ENCODE measurements at places on chromosomes 7 and 10. TPM values are rescaled to one million over a fixed set of nuclear protein-coding genes. Genes with fewer than 3 reads are reported as not detected.

Gene NIPSNAP2
- polyA plus RNA-seq: 31.1 TPM

Gene ZNF853
- polyA plus RNA-seq: 2.0 TPM

Gene TMEM196
- polyA plus RNA-seq: not detected

Gene TEX47
- polyA plus RNA-seq: not detected

Gene C10orf95
- polyA plus RNA-seq: not detected

Gene SPRN
- polyA plus RNA-seq: 3.0 TPM

Gene ACSL5
- 1.0 TPM for polyA plus RNA-seq

Gene DNAJC2
- 9.1 TPM for polyA plus RNA-seq

Gene CASTOR2
- 5.7 TPM for polyA plus RNA-seq

Gene NEUROD6
- not detected for polyA plus RNA-seq

Gene GDF10
- polyA plus RNA-seq: not detected

Gene GNGT1
- polyA plus RNA-seq: not detected

Gene CHAT
- polyA plus RNA-seq: not detected

Gene DPP6
- polyA plus RNA-seq: not detected

Gene IL15RA
- polyA plus RNA-seq: 4.6 TPM

Gene PRPS1L1
- polyA plus RNA-seq: not detected

Gene SYNPO2L
- 0.05 TPM for polyA plus RNA-seq

Gene KIF11
- 9.2 TPM for polyA plus RNA-seq

Gene WDR86
- polyA plus RNA-seq: 0.04 TPM

Gene SUGCT
- 16.5 TPM for polyA plus RNA-seq

Gene RNF32
- polyA plus RNA-seq: 0.93 TPM

Gene AASS
- polyA plus RNA-seq: 7.1 TPM

Gene DAGLB
- polyA plus RNA-seq: 40.5 TPM

Gene C10orf105
- 1.1 TPM for polyA plus RNA-seq

Gene CADPS2
- 0.38 TPM for polyA plus RNA-seq

Gene VPS50
- 10.9 TPM for polyA plus RNA-seq

Gene FOXI2
- not detected for polyA plus RNA-seq

Gene CYP2C19
- polyA plus RNA-seq: not detected

Gene ADRA2A
- 0.25 TPM for polyA plus RNA-seq

Gene CUZD1
- 0.64 TPM for polyA plus RNA-seq

Gene RAMP3
- polyA plus RNA-seq: not detected

Gene CALML5
- polyA plus RNA-seq: not detected

Gene AP5Z1
- polyA plus RNA-seq: 27.3 TPM

Gene PPP1R17
- polyA plus RNA-seq: not detected

Gene TRIM73
- polyA plus RNA-seq: 0.59 TPM

Gene SH2D4B
- polyA plus RNA-seq: not detected

Gene SPDYE2
- not detected for polyA plus RNA-seq
